Urinary bladder (tissue), 4 donors: ENCODE measurements at places on chromosomes 3 and 15. TPM values are rescaled to one million over a fixed set of nuclear protein-coding genes. Genes with fewer than 3 reads are reported as not detected.
A peak's percentile ranks its signal among the peaks of the same experiment; 100 is the strongest.

- DNase-seq, result no peak
These were observed 26.0 kb downstream of the FBXW12 start for GRCh38 chr3:48397767-48398681.

DNA sequence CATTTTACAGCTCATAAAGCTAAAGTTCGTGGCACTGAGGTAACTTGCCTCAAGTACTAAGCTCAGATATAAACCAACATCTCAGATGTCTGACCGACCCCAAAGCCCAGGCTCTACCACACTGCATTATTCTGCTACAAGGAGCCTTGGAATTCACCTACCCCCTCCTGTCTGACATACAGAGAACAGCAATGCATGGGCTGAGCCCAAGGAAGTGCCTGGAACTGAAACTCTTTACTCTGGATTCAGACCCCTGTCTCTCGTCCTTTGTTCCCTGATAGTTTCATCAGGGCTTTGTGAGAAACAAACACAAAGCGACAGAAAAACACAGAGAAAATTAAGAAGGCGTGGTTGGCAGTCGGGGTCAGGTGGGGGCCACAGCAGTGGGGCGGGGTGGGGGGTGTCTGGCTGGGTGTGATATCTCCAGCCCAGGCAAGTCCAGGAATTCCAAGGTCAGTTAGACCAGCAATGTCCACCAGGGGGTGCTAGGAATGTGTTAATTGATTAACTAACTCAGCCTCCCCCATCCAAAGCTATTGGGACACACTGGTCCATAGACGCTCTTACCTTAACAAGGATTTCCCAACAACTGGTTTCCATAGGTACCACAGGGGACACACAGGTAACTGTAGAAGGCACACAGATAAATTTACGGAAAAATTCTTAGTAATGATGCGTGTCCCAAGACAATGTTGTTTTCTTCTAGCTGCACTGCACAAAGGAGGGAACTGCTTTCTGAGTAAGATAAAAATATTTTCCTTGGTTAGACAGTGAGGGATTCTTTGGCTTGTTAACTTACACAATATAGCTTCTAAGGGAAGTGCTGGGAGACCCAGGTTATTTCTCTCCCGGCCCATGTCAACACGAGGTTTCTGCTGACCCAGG, 18.8 kb upstream of the SSUH2 start:
- DNase-seq, result peak; percentile 31

- DNase-seq, result no peak
These were observed 25.5 kb upstream of the ZNF710 start for GRCh38 chr15:89975482-89976245.

DNA sequence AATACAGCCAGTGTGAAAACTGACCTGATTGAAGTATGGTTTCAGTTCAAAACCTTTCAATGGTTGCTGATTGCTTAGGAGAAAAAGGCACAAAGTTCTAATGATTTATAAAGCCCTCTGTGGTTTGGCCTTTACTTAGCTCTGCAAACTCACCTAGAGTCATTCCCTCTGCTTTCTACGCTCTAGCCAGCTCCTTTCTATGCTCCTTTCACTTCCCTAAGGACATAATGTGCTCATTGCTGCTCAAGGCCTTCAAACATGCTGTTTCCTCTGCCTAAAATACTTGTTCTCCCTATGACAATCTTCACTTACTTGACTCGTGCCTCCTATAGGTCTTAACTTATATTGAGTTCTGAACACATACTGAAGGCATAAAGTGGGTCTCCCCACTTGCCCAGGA, 19.0 kb downstream of the RPL39L start:
- DNase-seq, result no peak

DNA sequence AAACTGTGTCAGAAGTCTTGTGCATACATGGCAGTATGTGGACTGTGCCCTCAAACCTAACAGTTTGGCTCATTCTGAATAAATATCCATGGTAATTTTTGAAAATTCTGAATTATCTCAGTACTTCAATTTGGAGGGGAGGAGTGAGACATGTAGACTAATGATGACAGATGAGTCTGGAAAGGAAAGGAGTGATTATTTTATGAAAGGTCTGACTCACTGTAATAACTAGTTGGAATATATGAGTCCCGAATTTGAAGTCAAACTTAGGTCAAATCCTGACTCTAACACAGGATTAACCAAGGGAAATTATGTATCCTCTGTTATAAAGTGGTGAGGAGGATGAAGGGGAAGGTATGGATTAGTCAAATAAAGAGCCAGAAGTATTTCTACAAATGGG, 38.6 kb downstream of the SUCNR1 start:
- DNase-seq, result no peak

DNA sequence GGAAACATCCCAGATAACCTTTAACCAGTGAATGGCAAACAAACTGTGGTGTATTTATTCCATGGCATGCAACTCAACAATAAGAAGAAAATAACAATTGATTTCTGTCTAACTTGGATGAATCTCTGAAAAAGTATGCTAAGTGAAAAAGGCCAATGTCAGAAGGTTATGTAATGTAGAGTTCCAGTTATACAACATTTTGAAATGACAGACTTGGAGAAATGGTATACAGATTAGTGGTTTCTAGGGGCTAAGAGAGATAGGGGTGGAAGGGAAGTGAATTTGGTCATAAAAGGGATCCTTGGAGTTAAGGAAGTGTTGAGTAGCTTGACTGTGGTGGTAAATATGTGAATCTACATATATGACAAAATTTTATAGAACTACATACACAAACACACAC, 269.4 kb upstream of the SUCLG2 start:
- no peak for DNase-seq

DNA sequence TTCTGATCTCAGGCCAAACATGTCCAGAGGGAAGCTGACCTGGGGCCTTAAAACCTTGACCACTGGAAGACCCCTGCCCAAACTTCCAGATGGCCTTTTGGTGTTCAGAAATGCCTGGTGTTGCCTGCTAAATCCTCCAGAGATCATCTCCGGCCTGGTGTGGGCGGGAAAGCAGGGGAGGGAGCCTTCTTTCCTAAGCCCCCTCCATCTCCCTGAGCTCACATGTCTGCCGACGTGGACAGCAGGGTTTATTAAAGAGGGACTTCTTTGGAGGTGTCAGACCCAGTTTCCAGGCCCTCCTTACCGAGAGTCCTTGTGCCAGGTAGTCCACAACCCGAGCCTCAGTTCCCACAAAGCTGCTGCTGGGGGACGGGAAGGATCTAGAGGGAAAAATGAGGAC, 55.9 kb upstream of the SLC6A1 start:
- DNase-seq, result no peak

DNA sequence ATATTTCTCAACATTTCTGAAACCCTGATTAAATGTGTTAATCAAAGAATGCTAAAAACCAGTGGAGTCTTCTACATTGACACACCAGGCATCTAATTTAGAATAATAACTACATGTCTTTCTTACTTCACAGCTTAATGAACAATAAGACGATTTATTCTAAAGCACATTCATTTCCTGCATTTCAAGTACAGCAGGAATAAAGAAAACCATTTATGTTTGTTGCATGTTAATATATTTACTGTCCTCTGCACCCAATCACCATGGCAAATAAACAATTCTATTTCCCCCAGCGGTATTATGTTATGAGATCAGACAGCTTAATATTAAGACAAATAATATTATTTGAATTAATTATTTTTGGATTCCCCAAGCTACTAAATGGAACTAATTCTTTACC, 1336.3 kb upstream of the CADM2 start:
- DNase-seq, result no peak

GRCh38 chr15:28185148-28185895, 86.2 kb upstream of the OCA2 start:
- no peak for DNase-seq

- DNase-seq, result no peak
These were observed 3.0 kb downstream of the SIAH2 start for GRCh38 chr3:150759947-150760346.

DNA sequence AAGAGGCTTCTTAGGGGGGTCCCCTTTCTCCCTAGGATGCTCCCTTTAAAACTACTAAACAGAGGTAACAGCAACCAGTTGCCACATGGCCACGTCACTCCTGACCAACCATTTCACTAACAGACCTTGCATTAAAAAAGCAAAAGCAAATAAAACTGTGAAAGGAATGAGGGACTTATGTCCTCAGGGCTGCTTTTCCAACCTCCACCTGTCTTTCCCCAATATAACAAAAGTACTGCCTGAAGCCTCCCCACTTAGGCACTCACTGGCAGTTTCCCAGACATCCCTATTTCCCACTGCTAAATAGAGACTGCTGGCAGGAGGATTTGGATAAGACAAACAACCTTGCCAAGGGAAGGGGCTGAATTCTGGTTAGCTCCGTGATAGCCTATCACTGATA, 130.3 kb downstream of the ATP8B4 start:
- no peak for DNase-seq

DNA sequence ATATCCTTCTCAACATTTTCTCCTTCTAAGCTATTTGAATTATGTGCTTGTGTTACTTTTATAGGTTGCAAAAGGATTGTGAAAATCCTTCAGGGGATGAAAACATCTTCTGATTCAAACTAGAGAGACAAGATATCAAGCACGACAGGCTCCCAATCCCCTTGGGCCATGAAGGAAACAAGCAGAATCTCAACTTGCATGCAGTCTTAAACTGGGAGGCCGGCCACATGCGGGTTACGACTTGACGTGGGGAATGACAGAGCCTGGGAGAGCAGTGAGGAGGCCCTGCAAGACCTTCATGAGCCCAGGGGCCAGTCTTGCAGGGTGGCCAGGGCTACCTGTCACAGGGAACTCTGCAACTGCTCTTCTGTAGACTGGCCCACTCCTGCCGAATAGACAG, 94.4 kb downstream of the SCN11A start:
- DNase-seq, result no peak

- no peak for DNase-seq
These were observed 514.4 kb upstream of the ZNF385D start for GRCh38 chr3:22265403-22265802.

DNA sequence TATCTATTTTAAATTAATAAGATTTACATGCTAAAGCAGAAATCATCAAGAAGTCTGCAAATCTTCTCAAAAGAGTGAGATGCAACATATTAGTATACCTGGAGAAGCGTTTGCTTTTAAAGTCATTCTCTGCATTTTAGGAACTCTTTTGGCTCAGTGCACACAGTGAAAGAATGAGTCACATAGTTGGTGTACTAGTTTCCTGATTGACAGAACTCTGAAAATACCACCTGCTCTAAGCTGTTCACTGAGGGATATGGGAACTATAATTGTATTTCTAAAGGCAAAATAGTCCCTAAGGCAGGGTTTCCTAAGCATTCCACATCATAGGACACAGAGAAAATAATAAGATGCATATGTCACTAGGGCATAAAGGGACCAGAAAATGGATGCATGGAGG, 838.5 kb downstream of the DIPK2A start:
- DNase-seq, result no peak

LMOD3 gene
- 3.0 TPM for total RNA-seq

NANOGP8 gene
- total RNA-seq, result 0.53 TPM

TMEM266 gene
- 0.16 TPM for total RNA-seq

NOX5 gene
- 0.16 TPM for total RNA-seq

FETUB gene
- total RNA-seq, result not detected

ARGFX gene
- total RNA-seq, result not detected

DYNLT2B gene
- 9.4 TPM for total RNA-seq

GOLGA6D gene
- total RNA-seq, result not detected
